Activated T-cell treated with anti-CD3 and anti-CD28 coated beads, Interleukin-2, amount 50 U/mL, for 1 hour (primary cell): ENCODE measurements at places on chromosomes 7 and 10.

GRCh38 chr10:17238445-17239291 lies 10.6 kb downstream of the VIM start:
- DNase-seq: peak; percentile 61

DNA sequence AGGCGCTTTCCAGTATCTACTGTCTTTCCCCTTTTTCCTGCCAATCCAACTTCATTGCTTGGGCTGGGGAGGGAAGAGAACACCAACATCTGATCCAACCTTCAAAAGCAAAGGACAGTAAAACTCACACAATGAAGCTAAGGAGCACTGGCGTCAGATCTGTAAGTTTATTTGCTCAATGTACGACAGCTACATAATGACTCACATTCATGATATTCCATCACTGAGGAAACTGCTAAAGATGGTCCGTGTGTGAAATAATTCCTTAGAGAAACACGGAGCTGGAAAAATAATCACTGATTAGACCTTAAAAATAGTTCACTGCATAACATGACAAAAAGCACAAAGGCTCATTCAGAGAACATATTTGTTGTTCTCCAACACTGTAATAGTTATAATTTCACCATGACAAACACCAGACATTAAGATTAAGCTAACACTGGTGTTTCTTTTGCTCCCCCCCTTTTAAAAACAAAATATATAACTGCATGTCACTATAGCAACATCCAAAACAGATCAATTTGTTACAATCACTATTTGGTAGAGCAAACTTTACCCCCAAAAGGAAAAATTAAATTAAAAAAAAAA lies 24.3 kb downstream of the HSPB1 start:
- no peak for DNase-seq

GRCh38 chr10:91610444-91610843 lies 22.4 kb downstream of the PPP1R3C start:
- DNase-seq: no peak

GRCh38 chr7:151900986-151901621 lies 24.2 kb upstream of the PRKAG2 start:
- no peak for DNase-seq

DNA sequence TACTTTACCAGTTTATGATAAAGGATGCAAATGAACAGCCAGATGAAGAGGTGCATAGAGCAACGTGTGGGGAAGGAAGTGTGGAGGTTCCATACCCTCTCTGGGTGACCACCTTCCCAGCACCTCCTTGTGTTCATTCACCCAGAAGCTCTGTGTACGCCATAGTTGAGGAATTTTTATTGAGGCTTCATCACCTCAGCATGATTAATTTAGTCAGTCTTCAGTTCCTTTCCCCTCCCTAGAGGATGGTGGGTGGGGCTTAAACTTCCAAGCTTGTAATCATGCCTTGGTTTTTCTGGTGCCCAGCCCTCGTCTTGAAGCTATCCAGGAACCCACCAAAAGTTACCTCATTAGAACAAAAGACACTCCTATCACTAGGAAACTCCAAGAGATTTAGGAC lies 162.7 kb downstream of the PLCE1 start:
- no peak for DNase-seq

DNA sequence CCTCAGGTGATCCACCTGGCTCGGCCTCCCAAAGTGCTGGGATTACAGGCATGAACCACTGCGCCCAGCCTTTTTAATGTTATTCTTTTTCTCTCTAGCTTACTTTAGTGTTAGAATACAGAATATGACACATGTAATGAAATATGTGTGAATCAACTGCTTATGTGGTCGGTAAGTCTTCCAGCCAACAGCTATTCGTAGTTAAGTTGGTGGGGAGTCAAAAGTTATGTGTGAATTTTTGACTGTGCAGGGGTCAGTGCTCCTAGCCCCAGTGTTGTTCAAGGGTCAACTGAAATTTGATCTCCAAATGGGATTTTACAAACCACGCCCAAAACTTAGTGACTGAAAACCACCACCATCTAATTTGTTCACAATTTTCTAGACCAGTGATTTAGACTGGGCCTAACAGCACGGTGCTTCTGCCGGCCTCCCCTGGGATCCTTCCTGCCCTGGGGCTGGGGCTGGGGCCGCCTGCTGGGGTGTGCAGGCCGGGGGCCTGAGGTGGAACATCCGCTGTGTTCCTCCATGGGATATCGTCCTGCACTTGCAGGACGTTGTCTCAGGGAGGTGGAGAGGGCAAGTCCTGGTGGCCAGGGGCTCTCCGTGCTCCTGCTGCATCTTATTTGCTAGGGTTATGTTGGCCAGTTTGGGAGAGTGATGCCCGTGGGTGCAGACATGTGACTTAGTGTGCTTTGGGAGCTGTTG lies 24.5 kb upstream of the GRB10 start:
- DNase-seq: no peak

- no peak for DNase-seq
Measured at GRCh38 chr7:32947420-32947983, 9.7 kb upstream of the FKBP9 start.

DNA sequence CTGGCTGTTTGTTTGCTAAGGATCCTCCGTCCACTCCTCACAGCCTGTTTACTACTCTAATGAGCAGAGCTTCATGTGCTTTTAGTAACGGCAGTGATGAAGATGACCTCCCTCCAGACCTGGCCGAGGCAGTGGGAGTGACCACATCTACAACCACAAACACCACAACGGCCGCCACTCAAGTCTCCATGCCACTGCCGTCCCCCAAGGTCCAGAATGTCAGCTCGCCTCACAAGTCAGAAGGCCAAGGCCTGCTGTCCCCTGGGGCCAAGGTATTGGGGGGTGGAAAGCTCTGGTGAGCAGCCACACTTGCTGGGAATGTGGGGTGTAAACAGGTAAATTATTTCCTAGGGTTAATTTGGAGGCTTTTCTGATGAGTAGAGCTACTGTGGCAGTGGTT lies 926.4 kb downstream of the IPMK start:
- DNase-seq: no peak

DNA sequence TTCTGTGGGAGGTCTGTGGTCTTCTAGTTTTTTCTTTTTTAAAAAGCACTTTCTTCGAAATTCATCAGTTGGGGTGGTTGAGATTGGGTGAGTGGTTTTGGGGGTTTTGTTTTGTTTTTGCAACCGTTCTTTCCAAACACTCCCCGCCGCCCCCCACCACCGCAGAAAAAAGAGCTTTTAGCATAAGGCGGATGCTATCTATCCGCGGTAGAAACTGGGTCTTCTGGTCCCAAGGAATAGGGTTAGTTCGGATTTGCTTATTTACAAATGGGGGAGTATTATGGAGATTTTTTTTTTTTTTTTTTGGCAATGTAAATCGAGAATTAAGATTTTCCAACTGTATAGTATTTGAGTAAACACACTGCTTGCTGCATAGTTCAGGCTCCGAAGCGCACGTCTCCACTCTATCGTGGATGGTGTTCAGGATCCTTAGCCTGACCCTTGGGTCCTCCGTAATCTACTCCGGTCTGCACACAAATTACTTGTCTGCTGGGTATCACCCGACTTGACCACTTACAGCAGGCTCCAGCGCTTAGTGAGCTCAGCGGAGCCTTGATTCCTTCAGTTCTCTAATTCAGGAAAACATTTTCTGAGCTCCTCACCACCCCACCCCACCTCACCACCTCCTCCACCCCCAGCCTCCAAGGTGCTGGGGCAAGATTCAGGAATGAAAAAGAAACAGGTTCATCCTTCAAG lies 757 bp upstream of the NRCAM start:
- DNase-seq: no peak

DNA sequence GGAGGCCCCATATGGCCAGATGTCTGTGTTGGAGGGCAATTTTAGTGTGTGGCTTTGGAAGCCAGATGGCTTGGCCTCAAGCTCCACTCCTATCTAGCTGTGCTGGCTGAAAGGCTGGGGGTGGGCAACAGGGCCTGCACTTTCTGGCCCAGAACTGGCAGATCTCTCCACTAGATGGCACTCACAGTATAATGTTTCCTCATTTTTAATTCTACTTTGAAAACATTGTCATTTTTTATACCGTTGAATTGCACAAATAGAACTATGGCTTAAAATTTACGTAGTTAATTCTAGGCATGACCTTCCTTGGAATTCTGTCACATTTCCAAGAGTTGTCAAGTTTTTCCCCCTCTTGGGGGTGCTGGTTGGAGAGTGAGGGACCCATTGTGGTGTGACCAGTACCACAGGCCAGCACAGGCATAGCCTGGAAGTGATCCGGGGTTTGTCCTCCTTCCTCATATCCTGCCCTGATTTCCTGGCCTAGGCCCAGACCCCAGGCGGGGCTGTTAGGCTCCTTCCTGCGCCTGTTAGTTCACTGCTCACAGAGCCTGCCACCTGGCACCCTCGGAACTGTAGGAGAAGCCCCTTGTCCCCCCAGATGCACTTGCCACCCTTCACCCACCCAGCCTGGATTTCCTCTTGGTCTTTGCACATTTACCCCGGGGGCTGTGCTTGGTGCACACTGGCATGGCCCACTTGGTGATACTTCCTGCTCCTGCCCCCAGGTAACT lies 52.8 kb downstream of the ARHGAP22 start:
- DNase-seq: no peak

GRCh38 chr7:81692146-81692905 lies 77.5 kb downstream of the HGF start:
- no peak for DNase-seq

DNA sequence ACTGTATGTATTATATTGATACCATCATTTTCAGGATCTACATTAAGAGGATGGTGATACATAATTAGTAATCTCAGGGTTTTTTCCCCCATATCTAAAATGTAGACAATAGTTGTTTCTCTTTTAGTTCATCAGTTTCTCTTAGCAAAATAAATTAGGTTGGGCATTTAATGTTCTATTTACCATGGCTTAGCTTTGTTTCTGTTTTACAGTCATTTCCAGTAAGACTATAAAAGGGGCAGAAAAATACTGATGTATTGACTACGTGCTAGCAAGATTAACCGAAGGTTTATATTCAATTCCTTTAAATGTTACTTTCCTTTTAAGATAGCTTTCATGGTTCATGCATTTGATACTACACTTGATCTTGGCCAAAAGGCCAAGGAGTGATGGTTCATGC lies 26.2 kb downstream of the SUV39H2 start:
- no peak for DNase-seq

- DNase-seq: no peak
Measured at GRCh38 chr7:82345886-82346285, 97.7 kb downstream of the CACNA2D1 start.

GRCh38 chr10:69451784-69452251 lies 553 bp downstream of the TSPAN15 start:
- peak; percentile 27 for DNase-seq

GRCh38 chr7:158812684-158813083 lies 16.6 kb downstream of the ESYT2 start:
- peak; percentile 68 for DNase-seq

DNA sequence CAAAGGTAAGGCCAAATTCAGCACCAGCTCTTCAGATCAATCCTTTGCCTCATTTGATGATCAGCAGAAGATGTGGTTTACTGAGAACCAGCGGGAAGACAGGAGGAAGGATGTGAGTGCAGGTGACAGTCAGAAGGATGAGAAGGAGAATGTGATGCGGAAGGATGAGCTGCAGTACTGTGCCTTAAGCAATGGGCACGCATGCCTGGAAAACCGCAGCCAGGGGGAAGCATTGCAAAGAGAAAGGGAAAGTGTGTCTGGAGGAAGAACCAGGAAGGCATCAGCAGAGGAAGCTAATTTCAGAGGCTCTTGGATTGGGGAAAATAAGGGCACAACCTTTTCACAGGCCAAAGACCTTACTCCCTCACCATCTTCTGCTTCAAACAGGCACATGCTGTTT lies 25.7 kb downstream of the C10orf71 start:
- DNase-seq: no peak
